ENCODE measurements at places on chromosomes 7 and 10. TPM values are rescaled to one million over a fixed set of nuclear protein-coding genes. Genes with fewer than 3 reads are reported as not detected.

The CACNA2D1 gene
- total RNA-seq: 42.1 TPM

The SPDYE2B gene
- not detected for total RNA-seq

The PNLIPRP2 gene
- not detected for total RNA-seq

The PNLIPRP3 gene
- not detected for total RNA-seq

The SRRM3 gene
- total RNA-seq: 5.4 TPM

The LRRC4 gene
- 3.8 TPM for total RNA-seq

The HYAL4 gene
- total RNA-seq: not detected

Data from endothelial cell of umbilical vein (primary cell).